Nucleus accumbens (tissue), 56 donors: ENCODE measurements at places on chromosomes 7 and 10.

- DNase-seq: no peak
Measured at GRCh38 chr7:116686812-116687419, 14.9 kb downstream of the MET start.

DNA sequence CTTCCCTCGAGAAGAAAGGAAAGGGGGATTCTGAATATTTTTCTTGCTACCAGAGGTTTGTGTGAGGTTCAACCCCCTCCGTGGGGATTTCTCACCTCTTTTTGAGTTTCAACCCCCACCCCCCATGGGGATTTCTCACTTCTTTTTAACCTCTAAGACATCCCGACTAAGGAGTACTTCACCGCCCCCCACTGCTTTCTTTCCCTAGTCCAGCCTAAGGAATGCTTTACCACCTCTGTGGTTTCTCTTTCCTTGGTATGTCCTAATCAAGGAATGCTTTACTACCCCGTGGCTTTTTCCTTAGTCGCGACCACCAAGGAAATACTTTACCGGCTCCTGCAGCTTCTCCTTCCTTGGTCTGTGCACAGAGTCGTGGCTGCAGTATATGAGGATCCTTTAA is 149.4 kb downstream of the LYZL1 start:
- no peak for DNase-seq

DNA sequence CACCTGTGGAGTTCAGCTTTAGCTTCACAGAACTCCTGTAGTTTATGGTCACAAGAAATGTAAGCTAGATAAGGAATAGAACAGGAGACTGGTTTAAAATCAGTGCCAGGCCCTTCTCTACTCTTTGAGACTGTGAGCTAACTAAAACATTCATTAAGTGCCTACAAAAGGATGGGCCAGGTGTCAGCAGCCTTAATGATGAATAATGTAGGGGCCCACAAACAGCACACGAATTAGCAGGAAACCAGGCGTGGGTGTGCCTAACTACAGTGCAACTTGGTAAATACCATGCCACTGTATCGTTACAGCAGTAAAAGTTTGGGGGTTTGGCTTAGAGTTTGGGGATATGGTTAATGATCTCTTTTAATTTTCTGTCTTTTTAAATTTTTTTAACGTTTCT is 6.1 kb upstream of the ABLIM1 start:
- DNase-seq: no peak

DNA sequence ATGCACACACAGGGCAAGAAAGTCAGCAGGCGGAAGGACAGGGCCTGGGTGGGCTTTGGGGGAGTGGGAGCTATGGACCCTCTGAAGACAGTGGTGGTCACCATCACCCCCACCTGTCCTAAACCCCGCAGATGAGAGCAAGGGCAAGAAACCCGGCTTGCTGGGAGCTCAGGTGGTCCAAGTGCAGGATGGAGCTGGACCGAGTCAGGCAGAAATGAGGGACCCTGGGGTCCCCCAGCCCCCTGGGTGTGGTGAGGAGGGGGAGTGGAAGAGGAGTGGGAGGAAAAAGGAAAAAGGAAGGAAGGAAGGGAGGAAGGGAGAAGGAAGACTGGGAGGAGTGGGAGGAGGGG is 54.8 kb downstream of the MICALL2 start:
- DNase-seq: no peak

DNA sequence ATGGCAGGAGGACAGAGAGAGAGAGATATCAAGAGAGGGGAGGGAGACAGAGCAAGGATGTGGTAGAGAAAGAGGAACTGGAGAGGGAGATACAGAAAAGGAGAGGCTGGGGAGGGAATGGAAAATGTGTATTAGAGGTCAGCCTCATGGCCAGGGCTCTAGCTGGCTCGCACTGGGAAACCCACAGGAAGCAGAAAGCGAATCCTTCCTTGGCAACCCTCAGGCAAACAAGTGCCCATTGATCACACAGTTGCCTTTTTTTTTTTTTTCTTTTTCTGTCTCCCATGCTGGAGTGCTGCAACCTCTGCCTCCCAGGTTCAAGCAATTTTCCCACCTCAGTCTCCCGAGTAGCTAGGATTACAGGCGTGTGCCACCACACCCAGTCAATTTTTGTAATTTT is 391.2 kb downstream of the TYW1 start:
- DNase-seq: no peak

- DNase-seq: no peak
Measured at GRCh38 chr10:103295374-103296015, 18.6 kb downstream of the INA start.

- peak; percentile 15 for DNase-seq
Measured at GRCh38 chr10:78656417-78657162, 412.2 kb upstream of the ZMIZ1 start.

- no peak for DNase-seq
Measured at GRCh38 chr7:27111042-27111750, 8.7 kb upstream of the HOXA2 start.

- no peak for DNase-seq
Measured at GRCh38 chr10:78805176-78805575, 263.6 kb upstream of the ZMIZ1 start.

- no peak for DNase-seq
Measured at GRCh38 chr10:55629793-55630490, 731.1 kb downstream of the ZWINT start.

GRCh38 chr10:78706256-78706655 is 362.5 kb upstream of the ZMIZ1 start:
- no peak for DNase-seq

DNA sequence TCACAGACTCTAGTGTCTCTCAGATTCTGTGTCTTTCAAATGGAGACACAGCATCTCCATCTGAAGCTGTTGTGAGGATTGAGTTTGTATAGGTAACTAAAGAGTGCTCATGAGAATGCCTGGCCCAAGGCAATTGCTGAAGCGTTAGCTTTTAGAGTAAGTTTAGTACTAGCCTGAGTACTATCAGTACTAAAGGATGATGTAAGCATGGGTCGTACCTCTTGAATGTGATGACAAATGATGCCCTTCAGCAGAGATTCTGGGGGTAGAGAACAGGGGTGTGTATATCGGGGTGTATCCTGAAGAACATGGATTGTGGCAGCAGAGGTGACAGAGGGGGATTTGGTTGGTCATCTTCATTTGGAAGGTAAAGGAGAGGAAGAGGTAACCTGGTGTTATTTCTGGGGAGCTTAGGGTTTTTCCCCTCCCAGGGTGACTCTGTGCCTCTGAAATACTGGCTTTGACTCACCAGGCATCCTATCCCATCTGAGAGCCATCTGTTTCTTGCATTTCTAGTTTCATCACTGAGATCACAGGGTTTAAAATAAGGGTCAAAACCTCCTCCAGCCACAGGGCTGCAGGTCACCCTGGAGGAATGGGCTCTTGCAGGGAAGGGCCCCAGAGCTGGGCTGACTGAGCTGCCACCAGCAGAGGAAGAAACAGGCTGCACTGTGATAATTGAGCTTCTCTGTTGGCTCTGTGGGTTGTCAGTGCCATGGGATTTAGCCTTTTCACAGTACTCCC is 756.0 kb downstream of the KCNMA1 start:
- no peak for DNase-seq

DNA sequence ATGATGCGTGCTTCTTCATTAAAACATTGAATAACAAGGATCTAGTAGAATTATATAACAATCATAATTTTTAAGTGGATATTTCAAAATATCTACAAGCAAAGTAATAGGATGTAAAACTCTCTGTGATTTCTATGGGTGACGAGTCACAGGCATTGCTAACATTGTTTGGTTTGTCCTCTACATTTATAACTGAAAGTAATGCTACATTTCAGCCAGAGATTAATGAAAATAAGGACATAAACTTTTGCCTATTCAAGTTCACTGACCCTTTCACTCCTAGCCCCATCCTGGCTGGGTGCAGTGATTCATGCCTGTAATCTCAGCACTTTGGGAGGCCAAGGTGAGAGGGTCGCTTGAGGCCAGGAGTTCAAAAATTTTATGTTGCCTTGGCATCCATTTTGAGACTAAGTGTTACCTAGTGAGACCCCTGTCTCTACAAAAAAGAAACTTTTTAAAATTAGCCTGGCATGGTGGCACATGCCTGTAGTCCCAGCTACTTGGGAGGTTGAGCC is 38.4 kb upstream of the HSPA12A start:
- DNase-seq: no peak

- DNase-seq: no peak
Measured at GRCh38 chr10:124033887-124034218, 59.5 kb downstream of the CHST15 start.

DNA sequence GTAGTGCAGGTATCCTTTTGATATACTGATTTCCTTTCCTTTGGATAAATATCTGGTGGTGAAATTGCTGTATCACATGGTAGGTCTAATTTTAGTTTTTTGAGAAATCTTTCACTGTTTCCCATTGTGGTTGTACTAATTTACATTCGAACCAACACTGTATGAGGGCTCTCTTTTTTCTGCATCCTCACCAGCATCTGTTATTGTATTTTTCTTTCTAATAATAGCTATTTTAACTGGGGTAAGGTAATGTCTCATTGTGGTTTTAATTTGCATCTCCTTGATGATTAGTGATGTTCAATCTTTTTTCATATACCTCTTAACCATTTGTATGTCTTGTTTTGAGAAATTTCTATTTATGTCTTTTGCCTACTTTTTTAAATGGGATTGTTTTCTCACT is 335.4 kb upstream of the MTPN start:
- DNase-seq: no peak

DNA sequence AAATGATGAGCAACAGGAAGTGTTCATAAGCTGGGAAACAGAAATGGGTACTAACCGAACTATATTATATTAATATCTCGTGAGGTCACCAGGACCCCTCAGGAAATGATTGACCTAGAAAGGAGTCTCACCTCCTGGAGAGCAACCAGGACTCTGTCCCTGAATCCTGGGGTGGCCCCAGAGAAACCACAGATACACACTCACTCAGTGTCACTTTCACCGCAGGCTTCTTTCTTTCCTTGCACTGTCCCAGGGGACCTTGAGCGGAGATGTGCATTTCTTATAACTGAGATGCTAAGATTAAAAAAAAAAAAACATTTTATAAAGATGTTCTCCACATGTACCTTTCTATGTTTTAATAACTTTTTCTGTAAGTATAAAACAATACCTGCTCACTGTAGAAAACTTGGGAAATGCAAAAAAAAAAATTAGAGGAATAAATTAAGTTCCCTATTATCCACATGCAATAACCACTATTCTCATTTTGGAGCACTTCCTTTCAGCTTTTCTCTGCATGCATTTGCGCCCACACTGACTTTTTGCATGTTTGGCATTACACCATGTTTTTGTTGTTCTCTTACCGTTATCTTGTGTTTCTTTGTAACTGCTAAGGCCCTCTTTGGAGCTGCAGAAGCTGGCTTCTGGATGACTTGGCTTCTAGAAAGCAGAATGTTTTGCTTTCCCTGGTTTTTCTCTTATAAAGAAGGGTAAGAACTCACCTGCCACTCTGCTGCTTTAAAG is 15.0 kb downstream of the NOD1 start:
- no peak for DNase-seq

DNA sequence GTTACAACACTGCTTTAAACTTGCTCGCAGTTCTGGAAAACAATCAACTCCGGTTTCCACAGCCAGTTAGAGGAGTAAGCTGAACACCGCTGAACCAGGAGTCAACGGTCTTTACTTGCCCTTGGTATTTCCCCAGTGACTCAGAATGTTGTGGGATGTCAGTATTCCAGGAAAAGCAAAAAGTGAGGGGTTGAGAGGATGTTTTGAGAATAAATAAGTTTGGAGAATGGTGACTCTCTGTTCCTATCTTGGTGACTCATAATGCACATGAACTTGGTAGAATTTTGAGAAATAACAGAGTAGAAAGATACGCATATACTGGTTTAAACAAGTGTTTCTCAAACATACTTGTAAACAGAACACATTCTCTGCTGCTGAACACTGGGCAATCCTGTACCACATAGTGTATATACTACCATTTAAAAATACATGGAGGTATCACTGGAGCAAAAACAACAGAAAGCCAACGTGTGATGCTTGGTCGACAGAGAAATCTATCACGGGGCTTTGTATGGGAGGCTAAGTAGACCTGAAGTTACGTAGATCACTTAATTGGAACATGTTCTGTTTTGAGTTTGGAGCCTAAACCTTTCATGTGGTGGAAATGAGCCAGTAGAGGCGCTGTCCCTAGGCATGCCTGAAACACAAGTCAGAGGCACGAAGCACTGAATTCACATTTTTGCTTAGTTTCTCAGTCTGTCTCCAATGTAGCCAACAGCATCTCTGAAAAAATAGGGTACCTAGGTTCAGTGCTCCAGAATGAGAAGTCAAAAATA is 534.3 kb downstream of the PARD3 start:
- no peak for DNase-seq

DNA sequence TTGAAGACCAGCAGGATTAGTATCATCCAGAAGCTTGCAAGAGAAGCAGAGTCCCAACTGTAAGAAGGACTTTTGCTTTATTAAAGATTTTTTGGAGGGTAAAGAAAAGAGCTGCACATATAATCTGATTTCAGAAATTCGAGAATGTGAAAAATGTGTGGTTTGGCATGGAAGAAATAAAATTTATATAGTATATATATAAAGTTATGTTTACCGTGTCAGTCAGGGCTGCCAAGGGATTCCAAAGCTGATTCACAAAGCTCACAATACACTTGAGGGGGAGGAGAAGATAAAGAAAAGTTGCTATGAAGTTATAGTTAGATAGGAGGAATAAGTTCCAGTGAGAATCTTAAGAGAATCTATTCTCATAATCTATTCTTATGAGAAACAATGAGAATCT is 231.8 kb upstream of the CACNA2D1 start:
- DNase-seq: no peak

GRCh38 chr10:8967061-8967460 is 912.6 kb downstream of the GATA3 start:
- no peak for DNase-seq

- no peak for DNase-seq
Measured at GRCh38 chr7:78562191-78562590, 763.6 kb downstream of the PHTF2 start.

DNA sequence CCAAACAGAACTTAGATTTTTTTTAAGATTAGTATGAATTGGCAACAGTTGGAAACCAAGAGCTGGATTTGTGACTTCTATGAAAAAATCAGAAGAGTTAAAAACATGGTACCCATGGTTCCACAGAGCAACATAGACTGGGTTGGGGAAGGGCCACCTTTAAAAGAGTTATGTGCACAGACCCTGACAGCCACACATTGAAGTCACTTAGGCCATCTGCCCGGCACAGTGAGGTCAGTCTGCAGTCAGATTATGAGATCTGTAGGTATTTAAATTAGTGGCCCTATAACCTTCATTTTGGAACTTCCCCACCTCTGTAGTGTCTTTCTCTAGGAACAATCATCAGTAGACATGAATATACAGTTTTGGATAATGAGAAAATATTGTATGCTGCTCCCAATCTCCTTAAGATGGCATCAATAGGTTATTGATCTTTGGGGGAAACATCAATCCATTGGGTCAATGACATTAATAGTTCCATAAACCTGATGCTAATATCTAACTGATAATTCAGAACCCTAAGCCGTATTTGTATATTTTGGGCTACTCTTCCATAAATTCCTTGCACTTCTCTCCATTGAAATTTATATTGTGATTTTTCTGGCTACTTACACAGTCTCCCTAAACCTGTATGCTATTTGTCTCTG is 7.0 kb downstream of the ANKRD1 start:
- DNase-seq: no peak

DNA sequence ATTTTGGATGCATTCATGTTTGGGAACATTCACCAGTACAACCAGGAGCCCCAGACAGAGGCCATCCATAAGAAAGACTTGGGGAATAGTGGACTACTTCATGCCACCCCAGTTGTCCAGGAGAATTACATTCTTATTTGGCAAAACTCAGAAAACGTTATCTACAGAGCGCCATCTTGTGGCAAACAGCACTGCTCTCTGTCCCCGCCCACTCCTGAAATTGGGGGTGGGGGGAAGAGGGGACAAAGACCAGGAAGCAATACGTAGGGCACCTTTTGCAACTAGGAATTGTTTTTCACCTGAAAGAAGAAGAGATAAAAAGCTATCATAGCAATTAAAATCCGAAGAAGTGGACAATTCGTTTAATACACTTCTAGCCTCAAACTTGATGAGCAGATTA is 134.6 kb upstream of the MGMT start:
- DNase-seq: no peak
